ENCODE measurements at places on chromosomes 6 and 20.

DNA sequence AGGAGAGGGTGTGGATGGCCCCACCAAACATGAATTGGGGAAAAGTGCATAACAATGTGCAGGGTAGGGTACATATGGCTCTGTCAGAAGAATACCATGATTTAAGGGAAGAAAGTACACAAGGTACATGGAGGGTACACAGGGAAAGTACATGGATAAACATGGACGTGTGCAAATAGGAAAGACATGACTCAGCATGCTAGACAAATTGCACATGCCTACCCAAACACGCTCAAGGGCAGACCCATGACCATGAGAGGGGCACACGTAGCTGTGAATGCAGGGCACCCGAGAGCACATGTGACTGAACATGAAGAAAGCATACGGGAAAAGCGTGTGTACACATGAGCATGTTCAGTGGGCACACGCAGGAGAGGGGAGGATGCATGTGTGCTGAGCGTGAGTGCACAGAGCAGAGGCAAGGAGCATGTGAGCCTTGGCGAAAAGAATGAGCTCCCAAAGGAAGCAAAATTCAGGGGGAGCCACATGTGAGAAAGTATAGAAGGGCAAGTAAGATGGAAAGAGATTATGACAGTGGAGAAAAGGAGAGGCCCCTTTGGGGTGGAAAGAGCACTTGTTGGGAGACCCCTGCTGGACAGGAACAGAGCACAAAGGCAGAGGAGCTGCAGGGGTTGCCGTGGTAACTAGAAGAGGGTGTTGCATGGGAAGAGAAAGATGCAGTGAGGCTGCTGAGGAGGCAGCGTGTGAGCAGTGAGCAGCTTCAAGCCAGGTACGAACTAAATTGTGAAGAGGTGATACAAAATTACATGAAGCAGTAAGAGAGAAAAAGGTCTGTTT lies 17.8 kb downstream of the OR2H2 start:
- DNase-seq = no peak

- DNase-seq = no peak
These were observed 150.7 kb downstream of the CD24 start for GRCh38 chr6:106823732-106824351.

- no peak for DNase-seq
These were observed 20.4 kb downstream of the TRERF1 start for GRCh38 chr6:42431356-42431755.

- no peak for DNase-seq
These were observed 307.2 kb downstream of the SOX4 start for GRCh38 chr6:21900730-21901129.

DNA sequence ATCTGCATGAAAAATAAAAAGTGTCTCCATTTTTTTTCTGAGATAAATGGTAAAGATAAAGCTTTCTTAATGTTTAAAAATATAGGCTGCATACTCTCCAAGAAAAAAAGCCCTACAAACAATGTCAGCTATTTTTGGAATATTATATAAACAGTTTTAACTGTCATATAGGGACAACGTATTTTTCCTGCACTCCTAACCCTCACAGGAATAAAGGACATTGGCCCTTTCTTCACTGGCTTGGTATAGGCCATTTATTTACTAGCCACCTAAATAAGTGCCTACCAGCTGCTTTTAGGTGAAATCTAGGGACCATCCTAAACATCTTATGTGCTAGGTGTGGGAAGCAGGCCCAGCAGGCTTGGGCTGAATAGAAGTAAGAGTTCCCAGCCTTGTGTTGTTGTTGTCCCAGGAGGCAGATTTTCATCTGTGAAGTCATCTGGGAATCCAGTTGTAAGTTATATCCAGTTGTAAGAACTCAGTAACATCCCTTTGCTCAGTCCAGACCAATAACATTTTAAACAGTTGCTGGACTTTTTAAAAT lies 21.3 kb downstream of the FOXO3 start:
- no peak for DNase-seq

GRCh38 chr6:118295336-118295735 lies 252.8 kb upstream of the PLN start:
- no peak for DNase-seq

DNA sequence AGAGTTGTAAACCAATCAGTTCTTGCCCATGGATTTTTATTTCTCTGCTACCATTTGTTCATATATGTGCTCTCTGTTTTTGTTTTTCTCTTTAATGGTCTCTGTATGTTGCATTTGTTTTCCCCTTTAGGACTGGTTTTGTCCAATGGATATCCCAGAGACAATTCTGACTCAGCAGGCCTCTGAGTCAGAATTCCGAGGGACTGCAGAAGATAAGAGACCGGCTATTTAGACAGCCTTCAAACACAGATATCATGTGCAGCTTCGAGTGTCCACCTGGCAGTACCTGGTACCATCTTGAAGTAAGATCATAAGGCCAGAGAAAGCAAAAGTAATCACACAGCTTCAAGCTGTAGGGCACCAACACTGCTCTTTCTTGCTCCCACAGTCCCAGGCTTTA lies 125.5 kb downstream of the ELOVL4 start:
- DNase-seq = no peak

DNA sequence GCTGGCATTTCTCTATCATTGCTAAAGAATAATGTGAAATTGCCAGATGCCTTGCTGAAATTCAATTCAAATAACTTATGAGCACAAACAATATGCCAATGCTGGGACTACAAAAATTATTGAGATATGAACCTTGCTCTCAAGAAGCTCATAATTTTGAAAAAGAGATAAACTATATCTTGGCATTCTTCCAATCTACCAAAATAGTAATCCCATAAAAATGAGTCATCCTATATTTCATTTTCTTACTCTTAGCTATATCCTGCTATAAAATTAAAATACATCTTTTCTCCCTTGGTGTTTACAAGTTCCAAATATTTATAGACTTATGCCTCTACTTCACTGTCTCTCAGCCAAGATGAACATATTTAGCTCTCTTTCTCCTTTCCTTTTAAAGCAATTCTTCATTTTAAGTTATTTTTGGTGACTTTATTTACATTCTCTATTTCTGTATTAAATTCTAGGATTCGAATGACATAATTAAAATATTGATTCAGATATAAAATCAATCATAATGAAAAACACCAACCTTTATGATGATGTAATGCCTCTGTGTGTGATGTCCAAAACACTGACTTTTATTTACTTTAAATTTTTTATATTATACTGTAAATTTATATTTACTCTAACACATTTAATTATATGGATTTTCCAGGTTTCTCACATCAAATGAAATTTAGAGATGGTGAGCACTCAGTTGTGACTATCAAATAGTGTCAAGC lies 152.6 kb downstream of the CDK19 start:
- DNase-seq = no peak

DNA sequence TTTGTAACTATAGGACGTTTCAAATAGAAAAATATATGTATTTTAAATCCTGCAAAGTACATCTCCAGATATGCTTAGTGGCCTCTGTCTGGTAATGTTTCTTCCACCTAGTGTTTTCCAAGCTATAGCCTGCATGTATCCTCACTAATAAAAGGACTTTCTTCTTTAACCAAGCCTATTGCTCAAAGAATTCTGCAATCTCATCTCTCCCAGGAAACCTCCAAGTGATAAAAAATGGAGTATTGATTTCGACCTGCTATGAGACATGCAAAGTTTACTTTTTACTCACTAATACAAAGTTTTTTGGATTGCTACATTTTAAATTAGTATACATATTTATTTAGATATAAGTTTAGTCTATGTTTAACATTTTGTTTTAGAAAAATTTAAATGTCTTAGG lies 23.3 kb downstream of the ADGRB3 start:
- no peak for DNase-seq

GRCh38 chr6:164854526-164854925 lies 454.9 kb downstream of the C6orf118 start:
- DNase-seq = no peak

DNA sequence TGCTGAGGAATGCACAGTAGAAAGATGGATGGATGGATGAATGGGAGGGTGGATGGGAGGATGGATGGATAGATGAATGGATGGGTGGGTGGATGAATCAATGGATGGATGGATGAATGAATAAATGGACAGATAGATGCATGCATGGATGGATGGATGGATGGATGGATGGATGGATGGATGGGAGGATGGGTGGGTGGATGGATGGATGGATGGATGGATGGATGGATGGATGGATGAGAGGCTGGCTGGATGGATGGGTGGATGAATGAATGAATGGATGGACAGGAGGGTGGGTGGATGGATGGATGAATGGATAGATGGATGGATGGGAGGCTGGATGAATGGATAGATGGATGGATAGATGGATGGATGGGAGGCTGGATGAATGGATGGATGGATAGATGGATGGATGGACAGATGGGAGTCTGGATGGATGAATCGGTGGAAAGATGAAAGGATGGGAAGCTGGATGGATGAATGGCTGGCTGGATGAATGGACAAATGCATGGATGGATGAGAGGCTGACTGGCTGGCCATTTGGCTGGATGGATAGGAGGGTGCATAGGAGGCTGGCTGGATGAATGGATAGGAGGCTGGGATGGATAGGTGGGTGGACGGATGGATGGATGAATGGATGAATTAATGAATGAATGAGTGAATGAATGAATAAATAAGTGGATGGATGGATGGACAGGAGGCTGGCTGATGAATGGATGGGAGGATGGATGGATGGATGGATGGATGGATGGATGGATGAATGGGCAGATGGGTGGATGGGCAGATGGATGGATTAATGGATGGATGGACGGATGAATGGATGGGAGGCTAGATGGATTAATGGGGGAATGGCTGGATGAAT lies 28.3 kb upstream of the NOL4L start:
- no peak for DNase-seq

- DNase-seq = no peak
These were observed 49.7 kb downstream of the THEMIS start for GRCh38 chr6:127851197-127851596.

- DNase-seq = no peak
These were observed 817 bp upstream of the SLCO4A1 start for GRCh38 chr20:62641321-62642050.

DNA sequence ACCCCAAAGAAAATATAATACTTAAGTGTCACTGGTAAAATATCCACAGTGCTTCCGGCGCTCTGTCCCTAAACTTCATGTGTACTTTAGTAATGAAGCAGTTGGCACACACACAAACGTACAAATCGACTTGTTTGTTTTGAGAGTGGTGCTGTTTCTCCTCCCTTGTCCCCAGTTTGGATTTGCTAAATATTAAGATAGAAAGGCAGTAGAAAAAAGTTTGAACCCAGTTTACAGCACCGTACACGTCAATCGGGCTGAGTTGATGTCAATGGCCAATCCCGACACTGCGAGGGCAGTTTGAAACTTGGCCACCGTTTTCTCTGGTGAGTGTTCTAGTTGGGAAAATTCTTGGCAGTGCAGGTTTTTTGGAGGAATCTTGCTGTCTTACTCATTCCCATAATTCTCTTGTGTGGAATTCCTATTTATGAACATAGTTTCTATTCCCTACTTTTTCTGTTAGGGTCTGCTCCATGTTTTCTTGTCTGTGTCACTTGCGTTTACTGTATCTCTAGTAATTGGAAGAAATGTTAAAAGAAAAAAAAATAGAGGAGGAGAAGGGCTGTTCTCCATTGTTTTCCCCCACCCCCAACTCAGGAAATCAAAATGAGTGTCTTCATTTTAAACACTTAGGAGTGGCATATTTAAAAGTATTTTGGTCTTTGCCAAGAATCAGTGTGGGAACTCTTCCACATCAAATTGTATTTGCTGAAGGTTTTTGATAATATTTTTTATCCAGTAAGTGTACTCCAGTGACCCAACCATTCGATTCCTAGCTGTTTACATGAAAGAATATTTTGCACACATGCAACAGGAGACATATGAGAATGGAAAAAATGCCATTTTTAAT lies 72.3 kb downstream of the OR2B2 start:
- no peak for DNase-seq

- no peak for DNase-seq
These were observed 7.4 kb downstream of the SLC32A1 start for GRCh38 chr20:38731738-38732113.
